ENCODE measurements at places on chromosomes 11 and 22. TPM values are rescaled to one million over a fixed set of nuclear protein-coding genes. Genes with fewer than 3 reads are reported as not detected.

Gene RTN3
- 20.1 TPM for total RNA-seq

Gene SHISAL1
- not detected for total RNA-seq

Gene USP2
- total RNA-seq: not detected

DNA sequence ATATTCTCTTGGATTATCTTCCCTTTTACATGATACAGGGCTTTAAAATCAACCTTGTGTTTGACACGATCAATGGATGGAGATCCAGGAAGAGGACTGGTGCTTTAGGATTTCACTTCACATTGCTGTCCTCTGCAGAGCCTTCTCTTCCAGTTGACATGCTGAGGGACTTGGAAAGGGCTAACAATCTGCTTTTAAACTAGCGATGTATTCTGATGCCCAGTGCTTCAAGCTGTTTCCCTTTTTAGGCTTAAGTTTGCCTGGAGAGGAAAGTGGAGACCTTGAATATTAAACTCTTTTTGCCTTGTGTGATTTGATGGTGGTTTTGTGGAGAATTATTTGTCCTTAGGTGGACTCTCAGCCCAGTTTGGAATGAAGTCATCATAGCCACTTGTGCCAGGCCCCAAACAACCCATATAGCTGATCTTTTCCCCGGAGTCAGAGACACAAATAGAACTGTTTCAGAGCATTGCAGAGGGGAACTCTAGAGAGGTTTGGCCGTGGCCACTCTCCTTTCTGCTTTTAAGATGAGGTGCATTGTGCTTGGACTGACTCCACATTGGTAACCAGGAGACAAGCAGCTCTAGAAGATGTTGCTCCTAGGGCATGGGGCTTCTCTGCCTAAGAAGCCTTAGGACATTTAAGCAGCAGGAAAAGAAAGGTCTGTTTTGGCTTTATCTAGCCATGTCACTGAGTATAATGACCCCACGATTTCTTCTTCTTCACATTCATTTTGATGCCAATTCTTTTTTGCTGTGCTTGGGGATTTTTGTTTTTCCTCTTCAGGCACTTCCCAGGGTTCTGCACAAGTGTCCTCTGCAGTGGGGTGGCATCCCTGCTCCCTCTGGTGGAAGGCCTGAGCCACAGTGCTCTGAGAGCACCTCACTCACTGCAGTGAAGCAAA is 152.8 kb downstream of the NCAM1 start:
- H3K4me3 ChIP-seq: no peak overlapping the region
- no peaks in the 10 kb centered on the region for H3K36me3 ChIP-seq
- no peak overlapping the region for H3K27ac ChIP-seq
- no peak for DNase-seq

- H3K36me3 ChIP-seq: no peaks in the 10 kb centered on the region
- DNase-seq: no peak
- H3K4me1 ChIP-seq: no peaks in the 10 kb centered on the region
Observed at GRCh38 chr22:49333206-49333605, 494.5 kb downstream of the BRD1 start.

- no peaks in the 10 kb centered on the region for H3K4me1 ChIP-seq
- DNase-seq: no peak
- no peaks in the 10 kb centered on the region for H3K27me3 ChIP-seq
Observed at GRCh38 chr11:120839846-120840402, 184.0 kb upstream of the TBCEL start.

- DNase-seq: no peak
- no peaks in the 10 kb centered on the region for H3K36me3 ChIP-seq
- no peaks in the 10 kb centered on the region for H3K4me1 ChIP-seq
- H3K27me3 ChIP-seq: peaks cover 3% of the 10 kb centered on the region
Observed at GRCh38 chr22:35862697-35863096, 145.0 kb downstream of the APOL5 start.

DNA sequence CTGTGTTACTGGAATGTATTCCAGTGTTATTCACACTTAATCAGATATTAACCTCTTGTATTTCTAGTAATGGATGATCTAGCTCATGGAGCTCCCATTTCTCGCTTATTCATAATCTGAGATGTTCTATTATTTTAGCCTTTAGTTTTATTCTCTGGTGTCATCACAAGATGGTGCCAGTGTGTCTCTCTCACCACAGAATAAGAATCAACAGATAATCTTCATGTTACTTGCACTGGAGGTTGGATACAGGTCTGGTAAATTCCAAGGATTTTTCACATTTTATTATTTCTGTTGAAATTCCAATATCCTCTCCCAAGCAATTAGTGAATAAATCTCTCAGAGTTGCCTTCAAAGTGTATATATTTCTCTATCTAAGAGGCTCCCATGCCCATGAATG is 74.6 kb downstream of the CASP12 start:
- H3K36me3 ChIP-seq: no peaks in the 10 kb centered on the region
- H3K27ac ChIP-seq: no peak overlapping the region
- no peaks in the 10 kb centered on the region for H3K4me1 ChIP-seq

GRCh38 chr11:67627441-67627811 is 2.3 kb downstream of the NUDT8 start:
- H3K36me3 ChIP-seq: no peaks in the 10 kb centered on the region
- no peaks in the 10 kb centered on the region for H3K27me3 ChIP-seq
- peaks cover 14% of the 10 kb centered on the region for H3K4me1 ChIP-seq
- no peak overlapping the region for H3K4me3 ChIP-seq
- DNase-seq: no peak

- peaks cover 1% of the 10 kb centered on the region for H3K36me3 ChIP-seq
- H3K4me1 ChIP-seq: no peaks in the 10 kb centered on the region
- no peak overlapping the region for H3K27ac ChIP-seq
- H3K27me3 ChIP-seq: no peaks in the 10 kb centered on the region
Observed at GRCh38 chr11:28090052-28090749, 17.8 kb downstream of the KIF18A start.
